RPMI8226 (cell line): ENCODE measurements at places on chromosomes 2 and 18.

DNA sequence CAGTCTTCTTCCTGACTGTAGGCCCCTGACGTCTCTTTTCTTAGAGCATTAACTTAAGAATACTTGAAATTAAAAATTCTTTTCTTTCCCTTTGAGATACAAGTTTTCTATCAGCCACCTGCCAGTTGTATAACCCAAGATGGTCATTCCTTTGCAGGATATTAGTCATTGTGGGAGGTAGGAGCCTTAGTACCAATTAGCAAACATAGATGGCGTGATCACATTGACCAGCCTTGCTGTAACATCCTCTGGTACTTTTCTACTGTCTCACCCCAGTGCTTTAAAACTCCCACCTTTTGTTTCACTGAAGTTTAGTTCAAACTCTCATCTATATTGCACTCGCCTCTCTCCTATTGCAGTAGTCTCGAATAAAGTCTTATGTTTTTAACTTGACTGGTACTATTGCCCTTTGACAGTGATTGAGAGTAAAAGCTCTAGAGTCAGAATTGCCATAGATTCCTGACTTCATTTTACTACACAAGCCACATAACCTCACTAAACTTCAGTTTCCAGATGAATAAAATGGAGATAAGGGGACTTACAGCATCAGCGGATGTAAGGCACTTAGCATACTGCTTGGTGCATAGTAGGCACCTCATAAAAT lies 74.1 kb downstream of the VRK2 start:
- DNase-seq, result no peak

DNA sequence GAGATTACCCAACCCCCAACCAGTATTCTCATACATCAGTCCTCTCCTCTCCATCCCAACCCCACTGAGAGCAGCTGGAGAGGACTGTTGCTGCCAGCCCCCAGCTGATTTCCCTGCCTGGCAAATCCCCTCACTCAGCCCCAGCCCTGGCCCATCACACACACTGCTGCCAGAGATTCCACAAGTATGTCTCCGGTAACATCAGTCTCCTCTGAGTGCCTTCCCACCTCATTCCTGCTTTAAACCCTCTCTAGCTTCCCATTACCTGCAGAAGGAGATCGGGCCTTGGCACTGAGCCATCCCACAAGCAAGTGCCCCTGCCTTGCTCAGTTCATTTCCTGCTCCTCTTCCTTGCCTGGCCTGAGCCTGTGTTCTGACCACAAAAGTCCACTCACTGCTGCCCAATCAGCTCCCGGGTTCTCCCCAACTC lies 50.6 kb upstream of the ZFP36L2 start:
- peak; percentile 33 for DNase-seq

DNA sequence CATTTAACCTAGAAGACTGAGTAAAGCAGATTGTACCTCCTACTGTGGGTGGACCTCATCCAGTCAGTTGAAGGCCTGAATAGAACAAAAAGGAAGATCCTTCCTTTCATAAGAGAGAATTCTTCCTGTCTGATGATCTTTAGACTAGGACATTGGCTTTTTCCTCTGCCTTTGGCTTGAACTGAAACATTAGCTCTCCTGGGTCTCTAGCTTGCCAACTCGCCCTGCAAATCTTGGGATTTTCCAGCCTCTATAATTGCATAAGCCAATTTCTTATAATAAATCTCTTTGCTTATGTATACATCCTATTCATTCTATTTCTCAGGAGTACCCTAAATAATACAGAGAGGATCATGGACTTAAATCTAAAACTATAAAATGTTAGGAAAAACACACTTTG lies 6.2 kb upstream of the KDSR start:
- no peak for DNase-seq

GRCh38 chr2:12455661-12456060 lies 261.1 kb upstream of the TRIB2 start:
- no peak for DNase-seq

DNA sequence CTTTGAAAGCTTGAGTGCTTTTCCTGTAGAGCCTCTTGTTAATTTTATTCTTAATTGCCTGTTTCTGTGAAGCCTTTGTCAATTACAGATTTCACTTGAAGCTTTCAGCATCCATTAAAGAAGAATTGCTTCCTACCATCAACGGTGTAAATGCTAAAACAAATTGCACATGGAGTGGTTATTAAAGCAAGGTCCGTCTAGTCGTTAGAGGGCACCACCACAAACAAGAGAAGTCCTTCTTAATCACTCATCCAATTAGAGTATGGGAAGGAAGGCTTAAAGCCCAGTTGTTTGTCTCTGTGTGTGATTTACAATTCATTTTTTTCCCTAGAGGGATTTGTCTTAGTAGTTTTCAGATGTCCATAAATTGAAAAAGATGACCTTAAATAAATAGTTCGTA lies 1.6 kb downstream of the KCNJ3 start:
- no peak for DNase-seq

DNA sequence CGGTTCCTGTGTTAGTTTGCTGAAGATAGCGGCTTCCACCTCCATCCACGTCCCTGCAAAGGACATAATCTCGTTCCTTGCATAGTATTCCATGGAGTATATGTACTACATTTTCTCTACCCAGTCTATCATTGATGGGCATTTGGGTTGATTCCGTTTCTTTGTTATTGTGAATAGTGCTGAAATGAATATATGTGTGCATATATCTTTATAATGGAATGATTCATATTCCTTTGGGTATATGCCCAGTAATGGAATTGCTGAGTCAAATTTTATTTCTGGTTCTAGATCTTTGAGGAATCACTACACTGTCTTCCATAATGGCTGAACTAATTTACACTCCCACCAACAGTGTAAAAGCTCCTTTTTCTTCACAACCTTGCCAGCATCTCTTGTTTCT lies 255.4 kb upstream of the CDH2 start:
- no peak for DNase-seq

DNA sequence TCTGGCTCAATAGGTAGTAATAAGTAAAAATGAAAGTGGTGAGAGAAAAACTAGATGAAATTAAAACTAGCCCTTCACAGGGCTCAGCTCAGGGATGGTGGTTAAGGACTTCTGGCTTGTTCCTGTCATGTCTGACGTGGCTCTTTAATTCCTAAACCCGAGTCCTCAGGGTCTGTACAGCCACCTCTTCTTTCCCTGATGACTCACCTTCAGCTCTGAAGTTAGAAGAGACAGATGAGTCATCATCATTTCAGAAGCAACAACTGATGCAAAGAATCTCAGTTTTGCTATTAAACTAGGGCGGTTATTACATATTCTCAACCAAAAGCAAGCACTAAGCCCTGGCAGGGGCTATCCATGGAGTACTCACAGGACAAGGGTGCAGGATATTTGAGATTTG lies 24.0 kb upstream of the ITGB6 start:
- DNase-seq, result no peak

- no peak for DNase-seq
Measured at GRCh38 chr2:153551698-153552097, 73.1 kb upstream of the RPRM start.

DNA sequence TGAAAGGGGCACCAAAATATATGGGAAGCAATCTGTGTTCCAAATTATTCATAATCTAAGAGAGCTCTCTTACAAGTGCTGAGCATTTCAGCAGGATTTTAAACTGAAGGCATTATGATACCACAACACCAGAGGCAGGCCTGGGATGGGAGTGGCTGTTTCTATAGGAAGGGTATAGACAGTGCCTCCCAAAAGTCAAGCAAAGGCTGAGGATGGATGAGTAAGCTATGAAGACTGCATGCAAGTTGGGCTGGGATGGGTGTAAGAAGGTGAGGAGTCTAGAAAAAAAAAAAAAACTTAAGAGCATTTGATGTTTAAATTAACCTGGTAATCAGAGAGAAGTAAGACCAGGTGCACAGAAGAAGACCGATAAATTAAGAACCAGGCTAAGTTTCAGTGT lies 132.5 kb downstream of the OSR1 start:
- no peak for DNase-seq

DNA sequence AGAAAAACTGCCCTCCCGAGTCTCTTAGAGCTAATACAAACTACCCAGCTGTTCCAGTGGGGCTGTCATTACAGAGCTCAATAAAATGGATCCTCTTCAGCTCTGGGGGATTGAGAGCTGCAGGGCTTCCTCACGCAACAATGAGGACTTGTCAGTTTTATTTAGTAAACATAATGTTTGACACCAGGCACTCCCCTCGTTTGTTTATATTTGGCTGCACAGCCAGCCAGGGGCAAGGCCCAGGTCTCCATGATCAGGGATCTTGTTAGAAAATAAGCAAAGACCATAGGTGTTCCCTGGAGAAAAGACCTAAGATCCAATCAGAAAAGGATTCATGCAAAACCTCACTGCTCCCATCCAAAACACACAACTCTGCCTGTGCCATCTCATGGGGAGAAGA lies 158.2 kb downstream of the C1D start:
- no peak for DNase-seq

DNA sequence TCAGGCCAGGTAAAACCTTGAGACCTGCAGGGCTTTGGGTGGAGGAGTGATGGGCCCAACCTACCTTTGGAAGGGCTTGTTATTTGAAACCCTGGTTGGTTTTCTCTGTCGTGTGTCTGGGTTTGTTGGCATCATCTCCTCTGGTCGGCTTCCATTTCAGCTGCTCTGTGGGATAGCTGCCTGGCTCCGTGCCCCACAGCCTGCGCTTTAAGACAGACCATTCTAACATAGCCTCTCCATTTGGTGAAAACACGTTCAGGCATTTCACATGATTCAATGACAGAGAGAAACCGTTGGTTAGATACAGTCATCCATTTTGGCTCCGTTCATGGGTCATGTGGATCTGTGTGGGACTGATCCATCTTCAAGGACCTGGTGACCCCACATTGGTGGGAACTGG lies 37.0 kb upstream of the LYPD6B start:
- no peak for DNase-seq

DNA sequence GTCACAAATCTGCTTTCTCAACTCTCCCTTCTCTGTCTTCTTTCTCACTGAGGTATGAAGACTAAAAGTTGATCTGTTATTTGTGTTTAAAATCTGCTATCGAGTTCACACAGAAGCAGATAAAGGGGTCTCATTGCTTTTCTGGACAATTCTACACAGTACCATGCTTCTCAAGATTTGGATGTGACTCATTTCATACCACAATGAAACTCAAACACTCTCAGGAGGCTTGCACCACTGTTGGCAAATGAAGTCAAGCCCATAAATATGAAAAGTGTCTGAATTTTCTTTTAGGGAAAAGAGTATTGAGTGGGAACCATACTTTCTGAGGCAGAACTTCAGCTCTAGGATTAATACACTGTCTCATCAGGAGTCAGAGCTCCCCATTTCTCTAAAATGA lies 274.6 kb upstream of the CYRIA start:
- no peak for DNase-seq

DNA sequence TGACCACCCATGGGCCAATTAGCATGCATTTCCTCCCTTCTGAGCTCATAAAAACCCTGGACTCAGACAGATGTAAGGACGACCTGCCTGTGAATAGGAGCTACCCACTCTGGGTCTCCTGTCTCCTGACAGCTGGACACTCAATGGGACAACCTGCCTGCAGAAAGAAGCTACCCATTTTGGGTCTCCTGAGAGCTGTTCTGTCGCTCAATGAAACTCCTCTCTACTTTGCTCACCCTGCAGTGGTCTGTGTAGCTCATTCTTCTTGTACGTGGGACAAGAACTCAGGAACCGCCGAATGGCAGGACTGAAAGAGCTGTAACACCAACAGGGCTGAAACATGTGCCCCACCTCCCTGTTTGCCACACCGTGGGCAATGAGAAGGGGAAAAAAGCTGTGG lies 60.3 kb upstream of the DYNC1I2 start:
- no peak for DNase-seq

GRCh38 chr2:196592911-196593881 lies 46.3 kb upstream of the CCDC150 start:
- peak; percentile 78 for DNase-seq

- no peak for DNase-seq
Measured at GRCh38 chr2:182924306-182924705, 57.9 kb upstream of the FRZB start.

- DNase-seq, result no peak
Measured at GRCh38 chr2:96204836-96205624, 3.6 kb downstream of the STARD7 start.

DNA sequence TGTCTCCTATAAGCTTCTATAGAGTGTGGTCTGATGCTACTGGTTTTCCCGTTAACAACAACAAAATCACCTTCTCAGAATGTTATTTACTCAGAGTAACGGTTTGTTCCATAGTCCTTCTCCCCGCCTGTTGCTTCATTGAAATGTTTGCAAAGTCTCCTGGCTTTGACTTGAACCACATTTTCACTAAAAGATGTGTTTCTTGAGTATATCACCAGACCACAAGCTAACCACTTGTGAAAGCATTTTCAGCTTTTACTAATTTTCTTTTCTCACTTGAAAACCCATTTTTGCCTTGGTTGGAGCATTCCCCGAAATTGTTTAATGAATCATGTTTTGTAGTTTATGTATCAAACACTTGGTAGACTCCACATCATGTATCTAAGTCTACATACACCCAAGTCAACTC lies 121.2 kb downstream of the DPP4 start:
- DNase-seq, result no peak

- no peak for DNase-seq
Measured at GRCh38 chr2:104434966-104435365, 418.9 kb upstream of the POU3F3 start.

DNA sequence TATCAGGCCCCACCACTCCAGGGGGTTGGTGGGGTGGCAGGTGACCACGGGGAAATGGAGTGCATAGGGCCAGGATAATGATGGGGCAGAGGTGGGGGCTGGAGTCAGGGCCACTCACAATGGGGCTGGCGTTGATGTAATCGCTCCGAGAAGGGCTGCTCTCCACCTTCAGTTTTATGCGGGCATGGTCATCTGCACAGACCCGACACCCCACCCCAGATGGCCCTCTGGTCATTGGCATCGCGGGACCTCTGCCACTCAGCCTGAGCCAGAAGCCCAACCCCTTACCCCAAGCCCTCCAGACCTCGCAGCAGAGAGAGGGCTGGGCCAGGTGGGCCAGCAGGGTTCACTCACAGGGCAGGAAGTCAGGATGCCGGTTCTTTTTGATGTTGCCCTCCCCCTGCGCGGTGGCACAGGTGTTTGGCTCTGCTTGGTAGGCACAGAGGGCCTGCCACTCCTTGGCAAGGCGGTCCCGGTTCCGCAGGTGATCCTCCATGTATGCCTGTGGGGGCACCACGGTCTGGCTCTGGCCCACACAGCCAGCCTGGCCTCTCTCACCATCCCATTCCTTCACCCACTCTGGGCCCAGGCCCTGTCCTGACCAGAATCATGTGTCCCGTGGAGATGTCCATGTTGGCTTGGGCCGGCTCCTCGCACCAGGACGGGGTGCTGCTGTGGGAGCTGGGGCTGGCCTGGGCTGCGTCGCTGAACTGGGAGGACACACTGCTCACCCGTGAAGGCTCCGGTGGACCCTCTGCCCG lies 12.4 kb downstream of the PTPRN start:
- peak; percentile 35 for DNase-seq

DNA sequence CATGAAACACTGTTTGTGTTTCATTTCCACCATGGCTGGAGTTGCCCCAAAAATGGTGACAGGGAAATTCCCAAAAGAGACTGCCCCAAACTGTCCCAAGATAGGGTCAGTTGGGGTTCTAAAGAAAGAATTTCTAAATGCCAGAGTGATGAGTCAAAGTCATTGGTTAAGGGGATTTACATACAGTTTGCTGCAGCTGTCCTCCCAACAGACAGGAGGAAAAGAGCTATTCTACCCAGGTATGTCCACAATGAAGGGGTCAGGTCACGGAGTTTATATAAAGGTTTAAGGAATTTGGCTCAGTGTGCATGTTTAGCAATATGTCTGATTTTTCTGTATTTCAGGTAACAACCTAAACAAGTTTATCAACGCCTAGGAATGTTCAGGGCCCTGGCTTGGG lies 344.1 kb downstream of the TDRD15 start:
- no peak for DNase-seq
